ENCODE measurements at places on chromosomes 13 and 19.

GRCh38 chr19:50324331-50324730 lies 4.8 kb downstream of the KCNC3 start:
- DNase-seq, result no peak

- no peak for DNase-seq
Observed at GRCh38 chr19:54464630-54465425, 1.2 kb upstream of the LENG9 start.

DNA sequence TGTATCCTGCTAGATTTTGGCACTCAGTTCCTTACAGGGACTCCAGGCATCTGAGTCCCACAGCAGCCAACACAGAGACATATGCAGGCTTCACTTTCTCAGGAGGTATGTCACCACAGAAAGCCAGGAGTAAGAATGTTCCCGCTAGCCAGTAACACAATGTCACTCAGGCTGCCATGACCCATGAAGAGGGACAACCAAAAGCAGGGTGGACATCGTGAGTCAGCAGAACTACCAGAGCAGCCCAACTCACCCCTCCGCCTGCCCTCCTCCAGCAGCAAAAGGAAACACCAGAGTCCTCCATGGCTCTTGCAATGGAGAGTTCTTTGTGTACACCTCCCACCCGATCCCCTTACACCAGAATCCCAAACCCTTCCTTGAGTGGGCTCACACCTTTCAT lies 95.4 kb downstream of the CRYL1 start:
- DNase-seq, result no peak

DNA sequence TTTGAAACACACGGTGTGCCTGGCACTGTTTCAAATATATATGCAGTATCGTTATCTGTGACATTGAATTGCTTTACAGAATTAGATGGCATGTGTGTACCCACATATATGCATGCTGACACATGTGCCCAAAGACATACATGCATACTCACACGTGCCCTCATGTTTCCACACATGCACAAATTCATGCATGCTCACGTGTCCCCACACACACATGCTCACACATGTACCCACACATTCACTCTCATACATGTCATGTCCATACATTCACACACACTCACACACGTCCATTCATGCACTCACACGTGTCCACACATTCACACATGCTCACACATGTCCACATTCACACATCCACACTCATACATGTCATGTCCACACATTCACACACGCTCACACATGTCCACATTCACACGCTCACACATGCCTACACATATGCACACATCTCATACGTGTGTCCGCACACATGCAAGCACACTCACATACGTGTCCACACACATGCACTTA lies 17.9 kb upstream of the C13orf46 start:
- no peak for DNase-seq

- peak; percentile 37 for DNase-seq
Observed at GRCh38 chr13:43664700-43665191, 122.0 kb downstream of the ENOX1 start.

- peak; percentile 15 for DNase-seq
Observed at GRCh38 chr13:72864142-72865011, 82.4 kb downstream of the PIBF1 start.

GRCh38 chr13:29923554-29924481 lies 73.4 kb upstream of the UBL3 start:
- peak; percentile 95 for DNase-seq

- no peak for DNase-seq
Observed at GRCh38 chr19:633786-634639, 676 bp upstream of the POLRMT start.

DNA sequence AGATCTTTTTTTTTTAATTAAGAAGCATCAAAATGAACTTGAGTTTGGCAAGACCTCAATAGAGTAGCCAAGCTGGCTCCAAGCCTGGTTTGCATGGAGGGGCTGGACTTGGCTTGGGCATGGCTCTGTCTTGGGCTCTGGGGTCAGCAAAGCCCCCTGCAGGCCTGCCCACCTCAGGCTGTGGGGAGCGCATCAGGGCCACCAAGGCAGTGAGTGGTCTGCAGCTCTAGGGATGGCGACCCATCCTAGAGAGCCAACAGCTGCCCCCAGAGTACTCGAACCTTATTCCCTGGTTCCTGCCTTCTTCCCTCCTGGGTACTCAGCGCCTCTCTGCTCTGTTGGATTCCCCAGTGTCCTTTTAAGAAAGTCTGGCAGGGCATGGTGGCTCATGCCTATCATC lies 5.4 kb upstream of the CHST8 start:
- no peak for DNase-seq

DNA sequence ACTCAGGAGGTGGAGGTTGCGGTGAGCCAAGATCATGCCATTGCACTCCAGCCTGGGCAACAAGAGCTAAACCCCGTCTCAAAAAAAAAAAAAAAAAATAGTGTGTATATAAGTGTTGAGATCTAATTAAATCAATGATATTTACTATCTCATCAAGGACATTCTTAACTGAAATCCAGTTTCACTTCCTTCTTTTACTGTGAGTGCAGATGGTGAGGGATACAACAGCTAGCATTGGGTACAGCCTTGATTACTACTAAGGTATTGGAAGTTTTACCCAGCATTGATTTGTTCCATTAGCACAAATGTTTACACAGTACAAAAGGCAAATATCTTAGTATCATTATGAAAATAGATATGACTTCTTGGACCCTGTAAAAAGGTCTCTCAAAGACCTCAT lies 546.6 kb downstream of the KCTD12 start:
- DNase-seq, result no peak

DNA sequence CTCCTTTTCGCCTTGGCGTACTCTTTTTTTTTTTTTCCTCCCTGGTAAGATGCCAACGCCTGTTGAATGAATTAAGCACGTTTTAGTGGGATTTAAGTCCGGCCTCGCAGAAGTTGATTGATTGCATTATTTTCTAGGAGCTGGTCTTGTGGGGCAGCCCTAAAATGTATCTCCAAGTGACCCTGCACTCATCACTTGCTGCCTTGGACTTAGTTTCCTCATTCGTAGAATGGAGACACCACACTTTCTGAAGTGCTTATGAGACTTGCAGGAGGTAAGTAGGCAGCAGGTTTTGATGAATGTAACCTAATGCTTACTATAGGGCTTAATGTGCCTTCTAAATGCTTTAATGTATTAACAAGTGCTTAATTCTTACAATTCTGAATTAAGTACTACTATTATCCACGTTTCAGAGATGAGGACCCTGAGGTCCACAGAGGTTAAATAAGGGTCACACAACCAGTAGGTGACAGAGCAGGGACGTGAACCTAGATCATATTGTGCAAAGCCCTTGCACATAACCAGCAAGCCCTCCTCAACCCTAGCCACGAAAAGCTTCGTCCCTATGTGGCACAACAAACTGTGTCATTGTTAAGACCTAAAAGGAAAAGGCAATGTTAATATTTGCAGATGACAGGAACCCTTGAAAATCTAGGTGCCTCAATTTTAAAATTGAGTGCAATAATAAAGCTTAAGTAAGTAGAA lies 514 bp upstream of the ARGLU1 start:
- DNase-seq, result no peak

GRCh38 chr19:48654299-48655059 lies 8.5 kb upstream of the CA11 start:
- no peak for DNase-seq

- no peak for DNase-seq
Observed at GRCh38 chr19:54561840-54562239, 11.8 kb upstream of the LILRA2 start.

DNA sequence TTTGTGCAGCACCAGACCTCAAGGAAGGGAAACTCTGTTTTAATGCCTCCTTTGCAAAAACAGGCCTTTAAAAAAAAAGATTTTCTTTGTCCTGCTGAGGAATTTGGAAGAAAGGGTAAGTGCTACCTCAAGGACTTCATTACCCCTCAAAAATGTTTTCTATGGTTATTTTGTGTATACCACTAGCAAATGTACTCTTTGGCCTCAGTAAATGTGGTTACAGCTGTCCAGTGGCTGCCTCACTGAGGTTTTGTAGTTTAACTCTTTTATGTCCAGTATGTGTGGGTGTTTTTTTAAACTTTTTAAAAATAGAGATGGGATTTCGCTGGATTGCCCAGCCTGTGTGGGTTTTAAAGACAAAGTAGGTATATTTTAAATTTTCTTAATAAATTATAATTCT lies 42.2 kb upstream of the TSC22D1 start:
- DNase-seq, result no peak

DNA sequence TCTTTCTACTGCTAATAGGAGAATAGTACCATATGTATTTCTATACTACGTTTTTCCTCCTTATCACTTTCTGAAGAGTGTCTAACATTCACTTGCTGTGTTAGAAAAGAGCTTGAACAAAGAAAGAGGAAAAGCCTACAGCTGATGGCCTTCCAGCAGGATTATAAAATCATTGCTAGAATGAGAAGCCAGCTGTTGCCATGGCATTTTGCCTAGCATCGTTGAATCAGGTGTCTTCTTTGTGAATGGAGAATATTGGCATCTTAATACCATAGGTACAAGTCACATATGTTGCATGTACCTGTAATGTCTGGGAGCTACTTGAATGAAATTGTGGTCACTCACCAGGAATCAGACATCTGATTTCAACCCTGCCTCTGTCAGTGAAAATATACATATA lies 1174.9 kb downstream of the PCDH17 start:
- no peak for DNase-seq

DNA sequence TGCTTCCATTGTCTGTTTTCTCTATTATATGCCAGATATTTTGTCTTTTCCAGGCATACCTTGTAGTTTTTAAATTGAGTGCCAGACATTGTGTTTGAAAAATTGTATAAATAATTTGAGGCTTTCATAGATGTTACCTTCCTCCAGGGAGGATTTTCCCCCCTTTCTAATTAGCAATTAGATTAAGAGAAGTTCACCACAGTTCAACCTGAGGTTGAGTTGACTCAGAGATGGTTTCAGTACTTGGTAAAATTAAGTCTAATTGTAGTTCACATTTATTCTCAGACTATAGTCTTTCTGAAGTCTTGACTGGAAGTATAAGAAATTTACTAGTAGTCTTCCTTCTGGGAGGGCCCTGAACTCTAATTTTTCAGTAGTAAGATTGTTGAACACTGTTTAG lies 104.1 kb upstream of the SCEL start:
- DNase-seq, result no peak

- no peak for DNase-seq
Observed at GRCh38 chr13:61253105-61253877, 162.4 kb downstream of the PCDH20 start.

Data from AG04450 (cell line).